Right cardiac atrium (tissue), 5 donors: ENCODE measurements at places on chromosomes 7 and 10. TPM values are rescaled to one million over a fixed set of nuclear protein-coding genes. Genes with fewer than 3 reads are reported as not detected.

The CABCOCO1 gene
- total RNA-seq = not detected

- DNase-seq = no peak
Measured at GRCh38 chr7:147861058-147861716, 729.4 kb upstream of the C7orf33 start.

GRCh38 chr7:98300595-98301372 lies 19.3 kb downstream of the BRI3 start:
- no peak for DNase-seq

The ITPRID1 gene
- total RNA-seq = not detected

The FAM241B gene
- total RNA-seq = 8.7 TPM

The GPR15LG gene
- not detected for total RNA-seq
